Heart right ventricle (tissue), 16 donors: ENCODE measurements at places on chromosomes 2 and 18.

GRCh38 chr2:102304711-102305611 is 6.4 kb upstream of the IL1RL1 start:
- no peak for DNase-seq

DNA sequence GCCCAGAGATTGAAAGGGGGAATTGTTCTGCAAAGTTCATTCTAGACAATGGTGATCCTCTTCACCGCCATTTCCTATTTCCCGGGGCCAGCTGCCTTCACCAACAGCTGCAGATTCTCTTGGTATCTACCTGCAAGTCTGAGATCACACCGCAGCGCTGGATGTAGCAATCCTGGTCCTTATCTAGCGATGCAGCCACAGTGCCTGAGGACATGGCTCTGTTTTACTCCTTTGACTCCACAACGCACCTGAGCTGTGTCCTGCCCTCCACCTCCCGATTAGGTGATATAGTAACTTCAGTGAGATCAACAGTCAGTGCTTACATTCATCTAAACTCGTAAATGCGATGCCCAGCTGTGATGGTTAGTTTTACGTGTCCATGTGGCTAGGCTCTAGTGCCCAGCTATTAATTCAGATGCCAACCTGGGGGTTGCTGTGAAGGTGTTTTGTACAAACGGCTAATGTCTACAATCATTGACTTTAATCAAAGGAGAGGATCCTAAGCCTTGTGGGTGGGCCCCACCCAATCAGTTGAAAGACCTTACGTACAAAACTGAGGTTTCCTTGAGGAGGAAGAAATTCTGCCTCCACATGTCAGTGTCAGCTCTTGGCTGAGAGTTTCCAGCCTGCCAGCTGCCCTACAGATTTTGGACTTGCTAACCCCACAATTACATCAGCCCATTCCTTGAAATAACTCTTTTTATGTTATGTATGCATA is 189.8 kb downstream of the SH3BP4 start:
- DNase-seq, result no peak

DNA sequence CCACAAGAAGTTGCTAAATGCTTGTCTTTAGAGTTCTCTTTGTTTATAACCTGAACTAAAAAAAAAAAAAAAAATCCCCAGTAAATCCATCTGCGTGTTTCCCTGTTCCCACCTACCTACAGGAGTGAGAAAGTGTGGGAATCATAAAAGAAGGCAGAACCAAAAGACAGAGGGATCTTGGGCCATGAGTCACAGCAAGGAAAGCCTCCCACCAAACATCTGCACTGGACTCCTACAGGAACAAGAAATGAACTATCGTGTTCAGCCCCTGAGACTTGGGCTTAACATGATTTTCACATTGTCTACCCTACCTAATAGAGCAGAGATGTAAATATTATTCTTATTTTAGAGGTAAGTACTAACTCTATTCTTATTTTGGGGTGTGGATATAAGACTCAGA is 1761.2 kb upstream of the CELF4 start:
- no peak for DNase-seq

DNA sequence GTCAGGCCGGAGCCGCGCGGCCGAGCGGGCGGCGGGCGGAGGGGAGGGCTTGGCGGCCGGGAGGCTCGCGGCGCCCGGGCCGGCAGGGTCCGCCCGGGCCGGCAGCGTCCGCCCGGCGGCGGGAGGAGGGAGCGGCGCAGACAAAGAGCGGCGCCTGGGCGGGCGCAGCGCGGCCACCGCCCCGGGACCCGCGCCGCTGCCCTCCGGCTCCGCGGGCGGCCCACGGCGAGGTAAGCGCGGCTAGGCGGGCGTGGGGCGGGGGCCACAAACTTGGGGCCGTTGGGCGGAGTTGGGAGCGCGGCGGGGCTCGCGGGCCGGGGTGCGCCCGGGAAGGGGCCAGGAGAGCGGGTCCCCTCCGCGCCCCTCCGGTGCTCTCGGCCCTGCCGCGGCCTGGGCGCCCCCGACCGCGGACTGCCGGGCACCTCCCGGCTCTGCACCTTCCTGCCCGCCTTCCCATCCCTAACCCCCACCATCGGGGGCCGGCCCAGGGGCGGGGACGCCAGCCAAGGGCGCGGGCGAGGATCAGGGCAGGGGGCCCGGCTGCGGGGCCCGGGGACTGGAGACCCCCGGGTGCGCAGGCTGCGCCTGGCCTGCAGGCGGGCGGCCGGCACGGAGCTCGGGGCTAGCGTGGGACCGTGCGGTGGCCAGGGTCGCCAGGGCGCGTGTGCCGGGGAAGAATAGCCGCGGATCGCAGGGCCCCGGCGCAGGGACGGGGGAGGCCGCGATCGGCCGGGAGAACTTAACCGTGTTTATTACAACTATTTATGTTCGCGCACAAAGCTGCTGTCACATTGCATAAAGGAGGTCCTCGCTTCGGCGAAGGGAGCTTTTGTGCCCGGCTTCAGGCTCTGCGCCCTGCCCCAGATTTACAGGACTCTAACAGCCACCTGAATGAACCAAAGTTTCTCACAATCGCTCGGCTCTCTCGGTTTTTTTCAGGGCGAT is at the start of gene NCK2:
NCK2 (plus strand) TSS at position 4 of the 945 bp plus-strand sequence. CDS start 110,152 bp downstream, outside the sequence.
- peak; percentile 43 for DNase-seq

DNA sequence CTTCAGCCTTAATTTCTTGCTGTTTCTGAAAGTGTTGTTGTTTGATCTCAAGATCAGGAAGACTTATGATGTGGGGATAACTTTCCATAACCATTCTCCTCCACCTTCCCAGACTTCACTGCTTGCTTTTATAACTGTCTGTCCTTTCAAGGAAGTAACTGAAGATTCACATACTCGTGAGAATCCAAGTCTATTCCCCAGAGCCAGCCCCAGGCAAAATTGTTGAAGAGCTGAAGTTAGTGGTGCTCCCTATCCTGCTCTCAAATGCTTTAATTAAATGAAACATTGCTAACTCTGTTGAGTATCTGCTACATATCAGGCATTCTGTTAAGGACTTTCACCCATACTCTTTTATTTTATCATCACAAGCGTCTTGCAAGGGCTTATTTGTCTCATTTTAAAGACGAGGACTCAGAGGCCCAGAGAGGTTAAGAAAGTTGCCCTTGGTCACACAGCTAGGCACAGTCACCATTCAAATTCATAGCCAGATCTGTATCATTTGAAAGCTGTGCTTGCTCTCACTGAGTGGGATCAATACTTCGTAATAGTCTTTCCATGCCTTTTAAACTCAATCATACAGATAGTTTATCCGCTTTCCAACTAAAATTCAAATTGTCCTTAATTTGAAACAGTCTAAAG is 189.8 kb upstream of the TCF4 start:
- DNase-seq, result no peak

- no peak for DNase-seq
These were observed 20.9 kb upstream of the AGFG1 start for GRCh38 chr2:227450926-227451654.

GRCh38 chr18:486929-487740 is 13.4 kb downstream of the COLEC12 start:
- DNase-seq, result no peak

GRCh38 chr2:102588213-102588939 is 31.0 kb upstream of the SLC9A2 start:
- DNase-seq, result no peak

GRCh38 chr2:31066551-31066950 is 71.7 kb downstream of the GALNT14 start:
- DNase-seq, result no peak

- DNase-seq, result no peak
These were observed 24.4 kb downstream of the MRPL33 start for GRCh38 chr2:27795868-27796277.

DNA sequence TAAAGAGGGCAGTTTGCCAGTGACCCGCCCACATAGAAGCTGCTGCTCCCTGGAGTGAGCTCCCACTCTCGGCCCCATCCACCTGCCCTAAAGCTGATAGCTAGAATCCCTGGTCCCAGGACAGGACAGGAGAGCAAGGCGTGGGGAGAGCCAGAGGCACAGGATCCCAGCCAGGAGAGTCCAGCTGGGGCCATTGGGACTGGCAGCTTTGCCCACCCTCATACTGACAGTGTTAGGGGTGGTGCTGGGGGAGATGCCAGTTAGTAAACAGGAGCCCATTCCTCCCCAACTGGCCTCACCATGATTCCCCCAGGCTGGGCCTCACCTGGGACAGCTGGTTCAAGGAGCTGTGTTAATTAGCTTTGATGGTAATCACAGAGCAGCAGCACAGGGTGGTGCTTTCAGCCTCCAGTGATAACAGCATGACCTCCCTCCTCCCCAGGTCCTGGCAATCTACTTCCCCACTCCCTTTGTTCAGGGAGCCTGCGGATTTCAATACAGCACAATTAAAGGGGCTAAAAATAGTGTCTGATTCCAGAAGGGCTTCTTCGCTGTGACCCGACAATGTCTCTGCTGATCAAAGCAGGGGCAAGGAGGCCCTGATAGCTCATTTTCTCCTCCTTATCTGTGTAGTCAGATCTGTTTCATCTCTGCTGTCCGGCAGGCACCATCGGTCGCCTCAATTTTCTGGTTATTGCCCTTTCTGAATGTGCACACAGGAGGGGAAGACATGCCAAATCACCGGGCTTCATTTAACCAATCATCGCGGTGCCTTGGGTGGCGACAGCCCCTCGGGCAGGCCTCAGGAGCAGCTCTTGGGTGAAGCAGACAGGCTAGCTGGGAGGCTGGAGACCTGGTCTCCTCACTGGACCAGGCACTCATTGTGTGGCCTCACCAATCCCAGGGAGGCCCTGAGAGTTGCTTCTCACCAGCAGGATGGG is 119.9 kb upstream of the TEX51 start:
- no peak for DNase-seq

DNA sequence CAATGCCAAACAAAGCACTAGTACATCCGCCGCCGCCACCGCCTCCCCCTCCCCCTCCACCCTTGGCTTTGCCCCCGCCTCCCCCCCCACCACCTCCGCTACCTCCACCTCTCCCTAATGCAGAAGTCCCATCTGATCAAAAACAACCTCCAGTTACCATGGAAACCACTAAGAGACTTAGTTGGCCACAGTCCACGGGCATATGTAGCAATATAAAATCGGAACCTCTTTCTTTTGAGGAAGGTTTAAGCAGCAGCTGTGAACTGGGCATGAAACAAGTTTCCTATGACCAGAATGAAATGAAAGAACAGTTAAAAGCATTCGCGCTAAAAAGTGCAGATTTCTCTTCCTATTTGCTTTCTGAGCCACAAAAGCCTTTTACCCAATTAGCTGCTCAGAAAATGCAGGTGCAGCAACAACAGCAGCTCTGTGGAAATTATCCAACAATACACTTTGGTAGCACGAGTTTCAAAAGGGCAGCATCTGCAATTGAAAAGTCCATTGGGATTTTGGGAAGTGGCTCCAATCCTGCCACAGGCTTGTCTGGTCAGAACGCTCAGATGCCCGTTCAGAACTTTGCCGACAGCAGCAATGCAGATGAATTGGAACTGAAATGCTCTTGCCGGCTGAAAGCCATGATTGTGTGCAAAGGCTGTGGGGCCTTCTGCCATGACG is 168.0 kb downstream of the ASXL3 start:
- DNase-seq, result no peak

DNA sequence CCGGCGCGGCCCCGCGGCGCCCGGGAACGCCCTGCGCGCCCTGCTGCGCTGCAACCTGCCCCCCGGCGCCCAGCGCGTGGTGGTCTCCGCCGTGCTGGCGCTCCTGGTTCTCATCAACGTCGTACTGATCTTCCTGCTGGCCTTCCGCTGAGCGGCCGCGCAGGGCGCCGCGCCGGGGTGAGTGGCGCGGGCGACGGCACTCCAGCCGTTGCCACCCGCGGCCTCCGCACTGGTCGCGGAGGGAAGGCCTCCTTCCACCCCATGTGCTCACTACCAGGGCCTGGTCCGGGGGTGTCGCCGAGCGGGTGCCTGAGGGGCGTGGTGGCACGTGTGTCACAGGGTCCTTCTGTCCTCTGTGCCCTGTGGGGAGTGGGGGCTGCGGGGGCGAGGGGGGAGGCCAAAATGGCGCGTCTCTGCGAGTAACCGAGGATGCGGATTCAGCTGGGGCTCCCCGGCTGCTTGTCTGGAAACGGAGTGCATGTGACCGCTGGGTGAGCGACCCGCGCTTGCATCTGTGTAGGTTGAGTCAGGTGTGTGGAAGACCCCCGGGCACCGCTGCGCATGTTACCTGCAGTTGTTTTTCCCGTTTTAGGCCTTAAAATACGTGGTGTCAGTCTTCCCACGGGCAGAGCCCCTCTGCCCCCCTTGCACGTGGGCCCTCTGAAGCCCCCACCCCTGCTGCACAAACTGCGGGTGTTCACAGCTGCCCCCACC is 58.0 kb downstream of the FAM168B start:
- no peak for DNase-seq

GRCh38 chr2:78251708-78252107 is 729.5 kb upstream of the LRRTM4 start:
- DNase-seq, result no peak

DNA sequence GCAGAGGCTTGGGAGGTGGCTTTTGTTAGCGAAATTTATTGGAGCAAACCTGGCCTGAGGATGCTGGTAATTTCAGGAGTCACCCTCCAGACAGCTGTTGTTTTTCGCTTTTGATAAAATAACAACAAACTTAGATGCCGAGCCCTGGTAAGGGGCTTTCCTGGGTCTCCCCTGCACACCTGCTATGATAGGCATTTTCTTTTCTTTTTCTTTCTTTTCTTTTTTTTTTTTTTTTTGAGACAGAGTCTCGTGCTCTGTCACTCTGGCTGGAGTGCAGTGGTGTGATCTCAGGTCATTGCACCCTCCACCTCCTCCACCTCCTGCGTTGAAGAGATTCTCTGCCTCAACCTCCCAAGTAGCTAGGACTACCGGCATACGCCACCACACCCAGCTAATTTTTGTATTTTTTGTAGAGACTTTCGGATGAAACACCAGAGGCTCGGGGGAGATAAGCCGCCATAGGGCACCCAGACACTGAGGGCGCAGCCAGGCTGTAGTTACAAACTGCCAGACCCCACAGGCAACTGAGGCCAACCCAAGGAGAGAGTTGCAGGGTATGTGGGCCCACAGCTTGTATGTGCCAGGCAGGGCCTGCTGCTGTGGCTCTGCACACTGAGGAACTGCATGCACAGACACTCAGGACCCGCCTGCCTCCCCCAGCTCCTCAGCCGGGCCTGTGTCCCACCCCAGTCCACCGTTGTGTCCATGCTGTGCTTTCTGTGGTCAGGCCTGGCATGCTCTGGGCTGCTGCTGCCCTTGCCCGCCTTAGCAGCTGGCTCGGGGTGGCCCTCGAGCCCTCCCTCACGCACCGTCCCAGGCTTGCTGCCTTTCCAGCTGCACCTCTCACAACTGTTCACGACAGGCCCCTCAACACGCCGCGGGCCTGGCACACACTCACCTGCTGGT is 3.9 kb downstream of the GYPC start:
- DNase-seq, result no peak

DNA sequence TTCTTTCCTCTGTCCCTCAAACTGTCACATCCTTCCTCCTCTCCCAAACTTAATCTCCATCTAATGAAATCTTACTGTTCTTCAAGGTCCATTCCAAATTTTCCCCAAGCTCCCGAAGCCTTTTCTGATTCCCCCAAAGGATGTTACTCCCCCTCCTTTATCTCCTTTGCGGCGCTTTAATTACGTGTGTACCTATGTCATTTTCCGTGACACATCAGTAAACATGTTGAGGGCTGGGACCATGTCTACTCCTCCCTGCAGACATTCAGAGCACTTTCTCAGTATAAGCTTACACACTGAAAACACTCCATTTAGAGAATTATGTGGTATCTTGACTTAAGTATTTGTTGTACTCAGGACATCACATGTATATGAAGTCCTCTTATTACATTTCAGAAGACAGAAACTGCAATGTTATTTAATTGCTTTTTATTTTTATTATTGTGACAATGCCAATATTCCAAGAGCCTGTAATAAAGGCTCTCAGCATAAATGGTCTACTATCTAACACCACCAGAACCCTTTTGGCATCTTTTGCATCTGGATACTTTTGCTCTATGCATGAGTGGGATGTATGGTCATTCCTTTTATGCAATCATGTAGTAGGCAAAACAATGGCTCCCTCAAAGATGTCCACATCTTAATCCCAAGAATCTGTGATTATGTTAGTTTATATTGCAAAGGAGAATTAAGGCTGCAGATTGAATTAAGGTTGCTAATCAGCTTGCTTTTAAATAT is 1.8 kb downstream of the NMI start:
- no peak for DNase-seq
